Cardiac fibroblast (primary cell): ENCODE measurements at places on chromosomes 1 and 21.

DNA sequence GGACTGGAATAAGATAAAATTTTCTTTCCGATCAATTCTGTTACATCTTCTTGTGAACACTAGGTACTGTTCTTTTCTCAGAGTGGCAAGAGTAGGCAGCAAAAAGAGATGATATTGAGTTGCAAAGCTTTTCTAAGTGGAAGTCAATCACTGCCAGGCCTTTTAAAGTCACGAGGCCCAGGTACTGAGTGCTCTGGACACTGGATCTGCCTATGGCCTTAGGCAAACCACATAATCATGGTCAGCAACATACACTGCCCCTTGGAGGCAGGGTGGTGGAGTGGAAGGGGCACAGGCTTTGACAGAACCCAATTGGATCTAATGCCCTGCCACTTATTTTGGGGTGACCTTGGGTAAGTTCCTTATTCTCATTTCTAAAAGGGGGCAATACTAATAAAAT is 41.5 kb downstream of the TSEN15 start:
- DNase-seq: no peak

- peak; percentile 3 for DNase-seq
Measured at GRCh38 chr1:231751415-231751814, 124.8 kb downstream of the DISC1 start.

GRCh38 chr21:26191609-26192008 is 21.0 kb upstream of the APP start:
- no peak for DNase-seq

GRCh38 chr1:164774819-164775654 is 216.1 kb downstream of the PBX1 start:
- no peak for DNase-seq

GRCh38 chr1:237258871-237259270 is 216.9 kb downstream of the RYR2 start:
- no peak for DNase-seq

DNA sequence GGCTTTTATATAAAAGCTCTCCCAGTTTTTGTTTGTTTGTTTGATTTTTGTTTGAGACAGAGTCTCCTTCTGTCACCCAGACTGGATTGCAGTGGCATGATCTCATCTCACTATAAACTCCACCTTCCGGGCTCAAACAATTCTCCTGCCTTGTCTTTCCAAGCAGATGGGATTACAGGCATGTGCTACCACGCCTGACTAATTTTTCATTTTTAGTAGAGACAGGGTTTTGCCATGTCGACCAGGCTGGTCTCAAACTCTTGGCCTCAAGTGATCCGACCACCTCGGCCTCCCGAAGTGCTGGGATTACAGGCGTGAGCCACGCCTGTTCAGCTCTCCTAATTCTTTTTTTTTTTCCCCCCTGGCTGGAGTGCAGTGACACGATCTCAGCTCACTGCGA is 4.4 kb downstream of the PCAT6 start:
- no peak for DNase-seq

- peak; percentile 64 for DNase-seq
Measured at GRCh38 chr1:231691618-231692259, 65.1 kb downstream of the DISC1 start.

- DNase-seq: peak; percentile 98
Measured at GRCh38 chr1:20603504-20604464, 14.9 kb downstream of the CDA start.

GRCh38 chr1:226660410-226661182 is 78.5 kb downstream of the ITPKB start:
- DNase-seq: no peak

DNA sequence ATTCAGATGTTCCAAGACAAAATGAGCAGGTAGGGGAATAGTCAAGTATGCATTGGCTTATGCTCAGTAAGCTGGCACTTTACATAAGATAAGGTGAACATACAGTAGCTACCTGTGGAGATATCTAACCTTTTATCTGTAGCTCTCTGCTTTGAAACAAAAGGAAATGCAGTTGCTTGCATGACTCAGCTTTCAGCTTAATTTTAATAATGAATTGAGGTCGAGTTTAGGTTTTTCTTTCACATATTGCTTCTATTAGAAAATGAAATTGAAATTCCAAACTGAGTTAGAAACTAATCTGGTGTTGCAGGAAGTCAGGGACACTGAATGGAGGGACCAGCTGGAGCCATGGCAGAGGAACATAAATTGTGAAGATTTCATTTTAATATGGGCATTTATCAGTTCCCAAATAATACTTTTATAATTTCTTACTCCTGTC is 8.3 kb downstream of the FRRS1 start:
- DNase-seq: no peak

GRCh38 chr21:45317398-45318145 is 29.9 kb upstream of the POFUT2 start:
- peak; percentile 63 for DNase-seq

- no peak for DNase-seq
Measured at GRCh38 chr1:21287905-21288514, 2.3 kb downstream of the ECE1 start.

- DNase-seq: no peak
Measured at GRCh38 chr1:39566441-39567137, 10.0 kb downstream of the PABPC4 start.

- DNase-seq: no peak
Measured at GRCh38 chr1:175673371-175674150, 69.8 kb downstream of the TNR start.

DNA sequence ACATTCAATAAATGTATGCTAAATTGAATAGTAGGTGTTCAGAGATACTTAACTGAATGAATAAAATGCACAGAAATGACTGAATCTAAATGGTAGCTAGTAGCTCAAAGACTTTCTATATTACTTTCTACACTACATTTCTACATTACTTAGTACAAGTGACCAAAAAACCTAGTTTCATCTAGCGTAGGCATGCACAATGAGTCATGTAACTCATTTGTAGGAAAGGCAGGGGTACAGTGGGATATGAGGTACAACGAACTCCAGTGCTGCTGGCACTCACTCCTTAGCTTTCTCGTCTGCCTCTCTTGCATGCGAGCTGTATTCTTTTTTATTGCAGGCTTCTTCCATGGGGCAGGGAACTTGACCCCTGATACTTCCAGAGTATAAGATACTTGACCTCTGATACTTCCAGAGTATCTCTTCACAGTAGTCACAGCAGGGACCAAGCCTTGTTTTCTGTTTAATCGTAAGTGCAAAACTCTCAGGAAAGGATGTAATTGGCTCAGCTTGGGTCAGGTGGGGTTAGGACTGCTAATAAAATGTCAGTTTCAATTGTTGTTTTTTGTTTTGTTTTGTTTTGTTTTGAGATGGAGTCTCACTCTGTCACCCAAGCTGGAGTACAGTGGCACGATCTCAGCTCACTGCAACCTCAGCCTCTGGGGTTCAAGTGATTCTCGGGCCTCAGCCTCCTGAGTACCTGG is 4.9 kb upstream of the ATP2B4 start:
- DNase-seq: no peak

DNA sequence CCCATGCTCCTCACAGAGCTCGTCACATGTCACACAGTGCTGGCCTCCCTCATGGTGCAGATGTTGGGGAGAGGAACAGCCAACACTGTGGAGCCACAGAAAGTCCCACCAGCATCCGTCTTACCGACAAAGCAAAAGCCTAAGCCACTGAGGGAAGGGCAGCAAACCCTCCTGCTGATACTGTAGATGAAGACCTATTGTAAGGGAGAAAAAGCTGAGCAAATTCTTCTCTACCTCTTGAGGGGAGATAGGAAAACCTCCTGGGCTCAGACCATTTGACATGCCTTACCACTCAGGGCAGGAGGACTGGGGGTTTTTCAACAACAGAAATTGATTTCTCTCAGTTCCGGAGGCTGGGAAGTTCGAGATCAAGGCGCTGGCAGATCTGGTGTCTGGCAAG is 95.9 kb downstream of the WDR64 start:
- DNase-seq: no peak

- DNase-seq: no peak
Measured at GRCh38 chr1:39378377-39378776, 113.1 kb upstream of the BMP8A start.

GRCh38 chr1:42700006-42700405 is 17.8 kb downstream of the YBX1 start:
- DNase-seq: no peak

DNA sequence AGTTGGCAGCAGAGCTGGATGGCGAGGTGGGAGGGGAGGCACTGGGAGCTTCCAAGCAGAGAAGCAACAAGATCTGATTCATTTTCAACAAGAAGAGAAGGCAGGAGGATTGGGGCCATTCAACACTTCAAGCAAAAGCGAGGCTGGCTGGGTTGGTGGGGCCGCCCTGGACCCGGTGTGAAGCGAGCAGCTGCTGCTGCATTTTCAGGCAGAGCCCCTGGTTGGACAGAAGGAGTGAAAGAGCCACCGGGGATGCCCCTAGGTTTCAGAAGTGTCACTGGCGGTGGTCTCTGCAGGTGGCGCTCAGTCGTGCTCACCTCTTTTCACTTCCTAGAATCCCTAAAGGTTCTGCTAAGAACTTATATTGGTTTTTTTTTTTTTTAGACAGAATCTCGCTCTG is 18.0 kb downstream of the SLC2A7 start:
- DNase-seq: no peak

GRCh38 chr1:33133478-33134105 is 48.3 kb downstream of the TRIM62 start:
- peak; percentile 21 for DNase-seq

GRCh38 chr1:166975361-166976129 is at the start of gene ILDR2:
Gene ILDR2, minus strand, starts transcription at chr1:166975540. Its CDS starts 272 bp downstream, at chr1:166975268.
- peak; percentile 14 for DNase-seq

- no peak for DNase-seq
Measured at GRCh38 chr1:21550097-21550496, 40.9 kb downstream of the ALPL start.

- DNase-seq: peak; percentile 75
Measured at GRCh38 chr1:68206848-68207689, 25.3 kb downstream of the WLS start.

GRCh38 chr1:184283999-184284398 is 102.8 kb upstream of the C1orf21 start:
- DNase-seq: peak; percentile 45

DNA sequence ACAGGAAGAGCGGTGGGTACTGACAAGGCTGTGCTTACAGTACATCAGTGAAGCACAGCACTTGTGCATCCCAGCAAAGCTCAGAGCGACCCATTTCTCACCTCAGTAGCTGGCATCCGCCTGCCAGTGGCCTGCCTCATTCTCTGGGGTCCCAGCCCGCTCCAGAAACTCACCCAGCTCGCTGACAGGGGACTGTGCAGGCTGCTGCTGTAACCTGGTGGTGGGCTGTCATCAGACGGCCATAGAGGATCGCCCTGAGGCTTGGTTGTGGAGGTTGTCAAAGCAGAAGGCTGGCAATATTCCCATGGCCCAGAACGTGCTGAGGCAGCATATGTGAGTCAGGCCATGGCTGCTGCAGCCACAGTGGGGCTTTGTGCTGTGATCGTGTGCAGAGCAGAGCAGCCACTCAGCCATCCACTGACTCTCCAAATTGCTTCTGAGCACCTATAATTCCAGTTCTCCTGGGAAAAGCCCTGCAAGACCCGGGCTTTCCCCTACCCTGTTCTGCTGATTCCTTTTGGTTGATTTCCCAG is 13.6 kb upstream of the GPR137B start:
- peak; percentile 16 for DNase-seq
